ENCODE measurements at places on chromosomes 2 and 18.

DNA sequence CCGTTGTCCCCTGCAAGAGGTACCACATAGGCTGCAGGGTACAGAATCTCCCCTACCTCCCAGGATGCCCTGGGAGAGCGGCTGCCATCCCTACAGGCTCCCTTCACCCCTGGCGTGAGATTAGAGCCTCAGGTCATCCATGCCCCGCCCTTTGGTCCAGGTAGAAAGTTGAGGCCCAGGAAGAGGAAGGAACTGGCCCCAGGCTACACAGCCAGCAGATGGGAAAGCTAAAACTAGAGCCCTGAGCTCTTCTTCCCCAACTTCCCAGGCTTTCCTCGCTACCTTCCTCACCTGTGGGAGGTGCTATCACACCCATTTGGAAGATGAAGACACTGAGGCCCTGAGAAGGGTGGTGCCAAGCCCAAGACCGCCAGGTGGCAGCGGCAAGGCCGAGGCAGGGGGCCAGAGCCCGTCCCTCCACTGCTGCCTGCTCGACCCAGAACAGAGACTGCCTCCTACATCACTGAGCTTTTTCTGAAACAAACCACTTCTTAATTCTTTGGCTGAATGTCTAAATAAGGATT is 25.8 kb downstream of the CIB4 start:
- DNase-seq: no peak

DNA sequence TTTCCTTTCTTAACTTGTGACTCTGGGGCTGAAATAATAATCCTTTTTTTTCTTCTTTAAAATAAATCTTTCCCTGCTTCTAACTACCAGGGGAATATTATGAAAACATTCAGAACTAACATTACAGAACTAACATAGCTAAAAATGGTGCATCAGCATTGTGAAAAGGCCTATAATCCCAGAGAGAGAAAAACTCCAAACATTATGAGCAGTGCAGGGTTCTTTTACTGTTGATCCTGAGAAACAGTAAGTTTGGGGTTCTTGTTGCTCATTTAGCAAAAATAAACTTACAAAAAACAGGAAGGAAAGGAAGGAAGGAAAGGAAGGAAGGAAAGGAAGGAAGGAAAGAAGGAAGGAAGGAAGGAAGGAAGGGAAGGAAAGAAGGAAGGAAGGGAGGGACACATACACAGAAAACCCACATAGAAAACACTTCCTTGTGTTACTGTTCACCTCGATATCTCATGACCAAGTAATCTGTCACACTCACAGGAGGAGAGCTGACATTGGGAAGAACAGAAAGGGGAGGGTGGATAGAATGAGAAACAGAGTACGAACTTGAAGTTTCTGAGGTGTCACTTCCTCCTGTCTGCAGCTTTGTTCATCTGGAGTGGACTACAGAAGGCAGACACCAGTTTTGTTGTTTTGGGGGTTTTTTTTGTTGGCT is 18.4 kb upstream of the PIK3C3 start:
- peak; percentile 34 for DNase-seq

DNA sequence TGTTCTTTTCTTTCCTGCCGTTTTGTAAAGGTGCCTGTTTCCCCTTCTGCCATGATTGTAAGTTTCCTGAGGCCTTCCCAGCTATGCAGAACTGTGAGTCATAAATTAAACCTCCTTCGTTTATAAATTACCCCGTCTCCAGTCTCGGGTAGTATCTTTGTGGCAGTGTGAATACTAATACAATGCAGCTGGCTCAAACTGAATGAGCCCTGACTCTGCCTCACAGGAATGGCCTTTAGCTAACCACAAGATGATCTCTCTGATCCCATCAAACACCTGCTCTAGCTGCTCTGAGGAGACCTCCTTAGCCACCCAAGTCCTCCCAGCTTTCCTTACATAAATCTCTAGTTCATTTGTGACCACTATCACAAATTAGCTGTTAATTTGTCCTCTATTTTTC is 41.5 kb upstream of the CAB39 start:
- DNase-seq: peak; percentile 53

GRCh38 chr2:195202163-195202845 is 454.7 kb upstream of the SLC39A10 start:
- peak; percentile 43 for DNase-seq

GRCh38 chr2:125424266-125424785 is 1231.6 kb upstream of the GYPC start:
- no peak for DNase-seq

DNA sequence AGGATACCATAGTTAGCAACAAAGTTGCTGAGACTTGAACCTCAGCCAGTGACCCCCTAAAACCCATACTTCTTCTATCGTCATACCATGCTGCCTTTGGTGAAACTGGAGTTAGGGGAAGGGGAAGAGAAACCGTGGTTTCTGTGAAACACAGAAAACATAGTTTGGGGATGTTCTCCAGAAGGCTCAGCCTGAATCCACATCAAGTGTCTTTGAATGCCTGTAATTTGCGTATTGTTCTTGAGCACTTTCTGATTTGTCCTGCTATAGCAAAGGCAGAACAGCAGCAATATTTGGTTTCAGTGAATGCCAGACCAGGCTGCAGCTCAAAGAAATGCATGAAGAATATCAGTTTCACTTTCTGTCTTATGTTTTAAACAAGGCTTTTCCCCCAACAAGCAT is 258.7 kb downstream of the TTC32 start:
- peak; percentile 46 for DNase-seq

GRCh38 chr2:177244244-177244771 is 20.2 kb downstream of the NFE2L2 start:
- DNase-seq: no peak

DNA sequence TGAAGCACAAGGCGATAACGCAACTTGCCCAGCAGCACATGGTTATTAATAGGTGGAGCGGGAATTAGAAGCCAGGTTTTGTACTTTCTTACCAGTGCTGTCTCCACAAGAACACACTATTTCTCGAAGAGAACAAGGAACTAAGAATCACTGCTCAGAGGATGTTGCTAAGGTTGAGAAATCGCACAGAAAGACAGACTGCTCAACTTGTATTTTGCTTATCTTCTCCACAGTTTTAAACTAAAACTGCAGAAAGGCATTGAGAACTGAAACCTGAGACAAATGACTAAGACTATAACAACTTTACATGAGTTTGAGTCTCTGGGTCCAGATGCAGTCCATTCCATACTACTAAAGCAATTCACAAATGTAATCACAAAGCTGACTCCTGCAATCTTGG is 6.2 kb downstream of the PRKD3 start:
- DNase-seq: peak; percentile 92

DNA sequence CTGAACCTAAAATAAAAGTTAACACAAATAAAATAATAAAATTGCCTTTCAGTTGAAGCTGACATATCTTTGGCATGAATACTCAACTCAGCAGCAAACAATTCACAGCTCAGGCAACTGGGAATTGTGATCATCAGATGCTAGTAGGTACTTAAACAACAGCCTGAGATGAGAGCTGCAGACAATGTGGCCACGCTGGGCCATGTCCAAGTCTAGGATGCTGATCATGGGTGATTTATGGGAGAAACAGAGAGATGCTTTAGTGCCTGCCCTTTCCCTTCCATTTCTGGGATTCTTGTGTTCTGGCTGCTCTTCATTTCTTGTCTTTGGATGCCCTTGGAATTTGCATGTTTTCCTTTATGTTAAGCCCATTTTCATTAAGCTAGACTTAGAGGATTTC is 212.4 kb upstream of the CWC22 start:
- DNase-seq: no peak

GRCh38 chr2:74887960-74888700 is 54.2 kb downstream of the HK2 start:
- peak; percentile 36 for DNase-seq

DNA sequence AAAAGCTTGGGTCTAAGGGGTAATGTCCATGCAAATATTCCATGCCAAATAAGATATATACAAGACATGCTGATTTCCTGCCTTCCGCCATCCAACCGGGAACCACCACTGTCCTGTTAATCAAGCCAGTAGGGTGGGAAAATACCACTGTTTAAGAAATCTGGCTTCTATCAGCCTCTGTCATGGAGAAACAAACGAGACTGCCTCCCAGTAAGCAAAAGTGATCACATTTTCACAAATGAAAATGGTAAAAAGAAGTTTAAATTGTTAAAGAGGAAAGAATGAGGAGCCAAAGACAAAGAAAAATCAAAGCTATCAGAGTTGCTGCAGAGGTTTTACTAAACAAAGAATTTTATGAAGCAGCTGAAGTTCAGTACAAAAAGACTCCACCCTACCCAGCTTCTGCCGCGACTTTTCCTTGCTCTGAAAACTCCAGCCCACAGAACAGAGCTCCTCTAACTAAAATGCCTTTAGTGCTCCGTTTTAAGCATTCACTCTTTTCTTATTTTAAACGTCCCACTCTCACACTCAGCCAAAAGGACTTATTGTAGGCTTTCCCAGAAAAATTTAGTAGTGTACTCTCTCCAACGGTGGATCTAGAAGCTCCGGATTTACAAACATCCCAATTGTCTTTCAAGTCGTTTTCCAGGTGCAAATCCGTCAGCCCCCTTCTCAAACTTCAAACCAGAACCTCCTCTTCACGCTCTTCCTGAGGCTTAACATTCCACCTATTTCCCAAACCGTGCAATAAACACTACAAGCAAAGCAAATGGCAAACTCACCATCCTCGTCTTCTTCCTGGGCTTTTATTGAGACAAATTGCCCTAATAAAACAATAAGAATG is 613 bp downstream of the COL5A2 start:
- DNase-seq: peak; percentile 88

- peak; percentile 91 for DNase-seq
Observed at GRCh38 chr2:236569573-236569973, at the start of gene ACKR3. ACKR3 (plus strand) TSS chr2:236569825; CDS start chr2:236580466, 10,641 bp downstream.

GRCh38 chr2:102264952-102265351 is 46.4 kb upstream of the IL1RL1 start:
- DNase-seq: no peak

GRCh38 chr2:25286025-25286400 is 55.7 kb downstream of the DNMT3A start:
- DNase-seq: peak; percentile 21

GRCh38 chr2:215811409-215812345 is 201.7 kb downstream of the MREG start:
- DNase-seq: no peak

GRCh38 chr2:36741188-36741837 is 44.8 kb downstream of the VIT start:
- DNase-seq: no peak

DNA sequence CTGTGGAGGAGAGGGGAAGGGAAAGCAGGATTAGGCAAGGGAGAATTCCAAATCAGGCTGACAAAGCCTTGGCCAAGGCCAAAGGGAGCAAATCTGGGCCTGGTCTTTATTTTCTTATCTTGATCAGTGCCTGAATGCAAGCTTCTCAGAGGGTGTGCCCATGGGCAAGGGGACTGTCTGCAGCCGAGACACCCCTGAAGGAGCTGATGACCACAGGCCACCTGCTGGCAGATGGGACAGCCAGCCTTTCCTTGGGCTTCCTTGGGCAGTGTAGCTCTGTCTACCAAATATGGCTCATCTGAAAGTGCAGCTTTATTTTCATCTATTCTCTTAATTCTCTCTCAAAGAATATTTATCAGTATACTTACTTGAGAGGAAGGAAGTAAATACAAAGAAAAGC is 117.0 kb downstream of the PKP4 start:
- no peak for DNase-seq

- DNase-seq: no peak
Observed at GRCh38 chr2:170005702-170006101, 172.2 kb upstream of the MYO3B start.

DNA sequence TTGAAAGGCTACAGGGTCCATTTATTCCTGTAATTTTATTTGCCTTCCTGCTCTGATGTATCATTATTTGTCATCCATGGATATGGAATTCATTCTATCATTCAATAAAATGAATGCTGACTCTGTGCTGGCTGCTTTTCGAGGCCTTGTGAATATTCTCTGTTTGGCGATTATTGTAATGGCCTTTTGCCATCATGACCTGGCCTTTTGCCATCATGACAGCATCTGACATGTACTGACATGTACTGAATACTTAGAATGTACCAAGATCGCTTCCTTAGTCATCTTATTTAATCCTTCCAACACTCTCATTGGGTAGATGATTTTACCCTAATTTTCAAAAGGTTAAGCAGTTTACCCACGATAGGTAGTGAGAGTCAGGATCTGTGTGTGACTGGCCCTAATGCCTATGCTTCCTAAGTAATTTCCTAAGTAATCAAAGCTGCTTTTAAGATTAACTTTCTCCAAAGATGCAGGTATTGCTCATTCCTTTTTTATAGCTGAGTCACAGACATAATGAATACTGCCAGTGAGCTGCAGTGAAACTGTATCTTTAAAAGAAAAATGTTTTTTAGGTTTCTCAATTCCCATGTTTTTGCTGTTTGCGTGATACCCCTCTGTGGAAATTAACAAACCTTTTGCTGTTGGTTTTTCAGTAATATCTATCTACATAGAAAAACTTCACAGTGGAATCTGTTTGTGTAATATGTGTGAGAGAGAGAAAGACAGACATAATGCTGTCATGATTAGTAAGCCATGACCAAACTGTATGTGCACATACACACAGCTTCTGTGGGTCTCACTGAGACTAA is 127.8 kb downstream of the CERS6 start:
- peak; percentile 56 for DNase-seq

GRCh38 chr2:1306014-1306686 is 107.1 kb upstream of the TPO start:
- DNase-seq: no peak

DNA sequence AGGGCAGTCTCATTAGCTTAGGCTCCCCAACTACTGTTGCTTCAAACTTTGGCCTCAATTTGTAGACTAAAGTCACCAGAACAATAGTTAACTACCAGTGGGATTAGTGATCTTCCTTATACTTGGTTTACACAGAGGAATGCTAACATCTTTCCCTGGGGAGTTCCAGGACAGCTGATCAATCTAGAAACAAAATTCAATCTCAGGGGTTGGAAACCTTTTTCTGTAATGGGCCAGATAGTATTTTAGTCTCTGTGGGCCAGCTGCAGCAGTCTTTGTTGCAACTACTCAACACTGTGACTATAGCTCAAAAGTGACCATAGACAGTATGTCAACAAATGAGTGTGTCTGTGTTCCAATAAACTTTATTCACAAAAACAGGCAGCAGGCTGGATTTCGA is 85.7 kb downstream of the METTL8 start:
- DNase-seq: no peak

DNA sequence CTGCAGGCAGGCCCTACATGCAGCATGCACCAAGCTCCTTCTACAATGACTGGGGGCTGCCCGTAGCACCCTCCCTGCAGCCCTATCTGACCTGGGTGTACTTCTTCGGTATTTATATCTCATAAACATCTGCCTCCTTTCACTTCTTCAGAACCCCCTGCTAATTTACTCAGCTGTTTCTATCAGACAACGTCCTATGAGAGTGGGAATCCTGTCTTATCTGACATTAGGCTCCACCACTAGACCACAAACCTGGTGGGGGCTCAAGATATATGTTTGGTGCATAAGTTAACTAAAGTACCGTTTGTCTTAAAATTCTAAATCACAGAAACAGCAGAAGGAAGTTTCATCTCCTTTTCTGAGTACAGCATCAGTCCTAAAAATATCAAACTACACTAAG is 10.6 kb downstream of the HSBP1L1 start:
- DNase-seq: no peak

GRCh38 chr2:120452131-120452530 is 106.2 kb downstream of the INHBB start:
- no peak for DNase-seq

- peak; percentile 44 for DNase-seq
Observed at GRCh38 chr2:173417802-173418201, 63.1 kb downstream of the CDCA7 start.
